ENCODE measurements at places on chromosomes 1 and 21.
A peak's percentile ranks its signal among the peaks of the same experiment; 100 is the strongest.

GRCh38 chr1:170241266-170241851, 95.6 kb downstream of the NTMT2 start:
- peak; percentile 20 for DNase-seq

- DNase-seq, result no peak
These were observed 2.4 kb downstream of the VPS13D start for GRCh38 chr1:12232221-12232620.

- peak; percentile 60 for DNase-seq
These were observed 140.1 kb upstream of the FMN2 start for GRCh38 chr1:239951511-239952140.

DNA sequence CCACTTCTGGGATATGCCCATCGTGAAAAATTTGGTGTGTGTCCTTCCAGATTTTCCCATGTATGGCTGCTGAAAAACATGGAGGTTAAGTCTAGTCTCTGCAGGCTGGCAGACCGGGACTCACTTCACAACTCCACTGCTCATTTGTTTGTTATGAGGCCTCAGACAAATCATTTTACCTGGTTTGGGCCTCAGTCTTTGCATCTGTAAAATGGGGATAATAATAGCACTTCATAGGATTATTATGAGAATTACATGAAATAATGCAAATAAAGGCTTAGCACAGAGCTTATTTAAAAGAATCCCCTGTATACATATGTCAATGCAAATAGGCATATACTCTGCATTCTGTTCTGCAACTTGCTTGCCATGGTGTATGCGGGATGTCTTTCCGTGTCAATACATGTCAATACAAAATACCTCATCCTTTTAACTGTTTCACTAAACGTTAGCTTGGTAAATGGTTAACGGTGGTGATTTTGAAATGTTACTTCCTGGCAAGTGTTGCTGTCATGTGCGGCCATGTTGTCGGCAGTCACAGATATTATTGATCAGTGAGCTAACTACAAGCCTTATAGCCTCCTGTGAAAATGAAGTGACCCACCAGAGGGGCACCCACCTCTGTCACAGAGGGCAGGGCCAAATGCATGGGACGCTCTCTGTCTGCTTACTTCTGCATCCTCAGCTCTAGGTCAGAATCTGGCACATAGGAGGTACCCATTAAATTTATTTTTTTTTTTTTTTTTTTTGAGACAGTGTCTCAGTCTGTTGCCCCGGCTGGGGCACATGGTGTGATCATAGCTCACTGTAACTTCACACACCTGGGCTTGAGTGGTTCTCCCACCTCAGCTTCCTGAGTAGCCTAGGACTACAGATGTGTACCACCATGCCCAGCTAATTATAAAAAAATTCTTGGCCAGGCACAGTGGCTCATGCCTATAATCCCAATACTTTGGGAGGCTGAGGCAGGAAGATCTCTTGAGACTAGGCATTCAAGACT, 4.3 kb downstream of the LCK start:
- no peak for DNase-seq

DNA sequence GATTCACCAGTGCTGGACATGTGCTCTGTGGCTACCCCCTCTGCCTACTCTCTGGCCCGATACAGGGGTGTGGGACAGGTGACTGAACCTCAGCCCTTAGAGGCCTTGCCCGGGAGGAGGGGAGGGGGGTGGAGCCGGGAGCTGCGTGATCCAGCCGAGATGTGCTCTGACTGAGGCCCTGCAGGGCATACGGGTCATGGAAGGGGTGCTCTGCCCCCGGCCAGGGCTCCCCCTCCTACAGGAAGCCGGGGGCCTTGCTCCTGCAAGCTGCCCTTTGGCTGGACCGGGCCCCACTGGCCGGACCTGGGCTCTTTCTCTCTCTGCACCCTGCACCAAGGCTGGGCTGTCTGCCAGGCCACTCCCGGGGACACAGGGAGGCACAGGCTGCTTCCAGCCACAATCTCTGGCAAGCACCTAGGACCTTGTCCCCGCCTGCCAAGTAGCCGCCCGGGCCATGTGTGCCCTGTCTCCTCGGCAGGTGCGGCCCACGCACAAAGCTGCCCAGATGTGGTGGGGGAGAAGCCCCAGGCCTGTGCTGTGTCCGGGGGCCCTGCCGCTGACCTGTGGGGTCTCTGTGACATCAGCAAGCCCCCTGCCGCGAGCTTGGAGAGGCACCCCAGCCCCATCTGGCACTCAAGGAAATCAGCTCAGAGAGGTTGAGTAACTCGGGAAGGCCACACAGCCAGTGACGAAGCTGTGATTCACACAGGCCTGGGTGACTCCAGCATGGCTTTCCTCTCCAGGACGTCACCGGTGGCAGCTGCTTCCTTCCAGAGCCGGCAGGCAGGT, 1.5 kb downstream of the SCNN1D start:
- DNase-seq, result peak; percentile 72

GRCh38 chr1:25875154-25875855, at the start of gene PAQR7:
Gene PAQR7, minus strand, starts transcription at chr1:25875708. Its CDS starts 11,869 bp downstream, at chr1:25863839.
- peak; percentile 81 for DNase-seq

DNA sequence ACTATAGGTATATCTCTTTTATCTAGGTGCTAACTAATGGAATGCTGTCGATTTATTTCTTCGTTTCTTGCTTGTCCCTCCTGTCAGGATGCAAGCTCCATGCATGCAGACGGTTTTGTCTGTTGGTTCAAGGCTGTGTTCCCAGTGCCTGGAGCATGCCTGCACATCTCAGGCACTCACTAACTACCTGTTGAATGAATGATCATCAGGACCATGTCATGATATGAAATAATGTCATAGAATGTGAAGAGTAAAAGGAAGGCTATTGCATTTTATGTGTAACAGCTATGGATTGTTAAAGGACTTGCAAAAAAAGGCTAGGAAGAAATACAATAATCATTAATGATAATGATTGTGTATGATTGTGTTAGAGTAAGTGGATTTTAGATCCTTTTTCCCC, 4.2 kb downstream of the GPR25 start:
- DNase-seq, result no peak

- peak; percentile 69 for DNase-seq
These were observed 28.2 kb upstream of the SLC30A1 start for GRCh38 chr1:211606914-211607753.

DNA sequence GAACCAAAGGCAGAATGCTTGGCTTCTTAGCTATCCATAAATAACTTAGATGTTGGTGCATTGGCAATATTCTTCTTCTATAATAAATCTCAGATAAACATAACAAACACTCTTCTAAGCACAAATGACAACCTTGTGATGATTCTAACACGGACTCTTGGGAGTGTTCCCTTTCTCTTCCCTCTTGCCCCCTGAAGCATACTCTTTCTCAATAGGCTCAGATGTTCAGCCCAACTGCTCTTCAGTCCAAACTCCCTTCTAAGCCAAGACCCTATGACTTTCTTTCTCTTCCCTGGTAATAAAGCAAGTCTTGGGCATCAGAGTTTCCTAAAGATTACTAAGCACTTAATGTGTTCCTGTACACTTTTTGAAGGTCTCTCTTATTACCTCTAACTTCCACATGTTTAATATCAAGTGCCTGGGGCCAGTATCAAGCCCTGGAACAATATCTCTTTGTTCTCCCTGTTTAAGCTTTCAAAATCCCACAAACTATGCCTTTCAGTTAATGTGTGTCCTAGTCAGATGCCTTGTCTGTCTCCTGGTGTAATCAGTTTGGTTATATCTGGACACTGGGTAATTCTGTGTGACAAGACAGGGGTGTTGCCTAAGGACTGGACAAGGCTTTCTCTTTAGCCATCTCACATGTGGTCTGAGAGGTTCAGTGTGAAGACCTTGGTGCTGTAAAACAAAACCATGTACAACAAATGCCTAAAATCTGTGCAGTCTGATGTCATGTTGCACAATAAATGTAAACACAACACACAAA, 92.9 kb upstream of the IVNS1ABP start:
- DNase-seq, result peak; percentile 63

DNA sequence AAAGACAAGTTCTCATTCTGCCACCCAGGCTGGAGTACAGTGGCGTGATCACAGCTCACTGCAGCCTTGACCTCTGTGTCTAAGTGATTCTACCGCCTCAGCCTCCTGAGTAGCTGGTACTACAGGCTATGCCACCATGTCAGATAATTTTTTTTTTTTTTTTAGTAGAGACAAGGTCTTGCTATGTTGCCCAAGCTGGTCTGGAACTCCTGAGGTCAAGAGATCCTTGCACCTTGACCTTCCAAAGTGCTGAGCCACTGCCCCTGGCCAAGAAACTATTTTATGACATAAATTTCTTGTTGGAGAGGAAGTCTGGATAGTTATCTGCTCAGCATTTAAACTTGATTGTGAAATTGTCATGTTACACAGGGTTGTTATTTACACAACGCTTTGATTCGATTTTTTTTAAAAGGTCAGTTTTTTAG, 2.1 kb downstream of the SCCPDH start:
- no peak for DNase-seq

DNA sequence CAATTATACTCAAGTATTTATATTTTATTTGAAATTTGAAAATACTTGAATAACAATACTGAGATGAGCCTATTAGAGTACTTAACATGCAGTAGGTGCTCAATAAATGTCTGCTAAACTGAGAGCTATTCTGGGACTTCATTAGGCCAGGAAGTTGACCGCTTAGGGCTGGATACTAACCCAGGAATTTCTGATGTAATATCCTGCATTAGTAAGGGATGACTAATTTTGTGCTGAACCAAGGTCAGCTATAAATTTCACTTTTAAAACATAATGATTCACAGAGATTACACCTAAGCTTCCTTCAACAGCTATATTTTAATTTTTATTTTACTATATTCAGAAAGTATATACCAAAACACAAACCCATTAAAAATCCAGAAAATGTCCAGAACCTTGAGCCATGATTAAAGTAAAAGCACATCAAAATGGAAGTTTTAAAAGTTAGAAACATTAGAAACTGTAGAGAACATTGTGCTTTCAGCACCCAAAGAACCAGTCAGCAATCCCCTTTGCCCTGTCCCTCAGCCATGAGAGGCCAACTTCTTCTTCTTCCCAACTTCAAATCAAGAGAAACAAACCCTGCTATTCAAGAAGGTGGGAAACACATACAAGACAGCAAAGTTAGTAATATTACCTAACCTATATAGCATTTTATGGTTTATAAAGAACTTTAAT, 35.4 kb downstream of the WNT2B start:
- DNase-seq, result peak; percentile 92

- DNase-seq, result no peak
These were observed 229.6 kb upstream of the AJAP1 start for GRCh38 chr1:4424766-4425165.

DNA sequence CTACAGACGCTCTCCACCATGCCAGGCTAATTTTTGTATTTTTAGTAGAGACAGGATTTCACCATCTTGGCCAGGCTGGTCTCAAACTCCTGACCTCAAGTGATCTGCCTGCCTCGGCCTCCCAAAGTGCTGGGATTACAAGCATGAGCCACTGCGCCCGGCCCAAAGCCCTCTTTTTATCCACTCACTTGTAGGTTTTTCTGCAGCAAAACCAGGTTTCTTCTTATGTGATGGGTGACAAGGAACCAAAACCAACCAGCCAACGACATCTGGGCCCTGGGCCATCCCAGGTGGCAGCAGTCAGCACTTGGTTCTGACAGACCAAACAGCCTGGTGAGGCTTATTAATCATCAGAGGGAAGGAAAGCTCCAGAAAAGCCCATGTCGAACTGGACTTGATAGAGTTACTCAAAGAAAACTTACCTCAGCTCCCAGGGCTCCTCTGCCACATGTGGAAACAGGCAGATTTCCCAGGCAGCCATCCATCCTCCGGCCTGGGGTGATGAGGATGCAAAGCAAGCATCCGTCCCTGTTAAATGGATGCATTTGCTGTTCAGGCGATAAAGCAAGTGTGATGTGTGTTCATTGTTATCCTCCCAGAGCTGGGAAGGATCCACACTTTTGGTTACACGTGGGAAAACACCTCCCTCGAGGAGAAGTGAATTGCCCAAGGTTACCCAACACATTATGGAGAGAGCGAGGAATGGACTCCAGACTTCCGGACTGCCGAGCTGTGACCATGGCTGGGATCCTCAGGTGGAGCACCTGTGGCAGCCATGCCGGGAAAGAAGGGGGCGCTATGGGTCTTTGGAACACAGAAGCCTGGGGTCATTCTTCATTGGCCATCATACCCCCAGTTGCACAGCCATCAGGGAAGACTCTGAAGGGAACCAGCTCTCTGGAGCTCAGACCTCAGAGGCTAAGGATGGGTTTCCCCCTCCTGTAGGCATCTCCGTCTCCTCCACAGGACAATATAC, 118.8 kb downstream of the HUNK start:
- no peak for DNase-seq

GRCh38 chr1:182339684-182340083, 51.9 kb downstream of the GLUL start:
- no peak for DNase-seq

GRCh38 chr21:31022306-31022705, 16.0 kb downstream of the KRTAP19-8 start:
- no peak for DNase-seq

DNA sequence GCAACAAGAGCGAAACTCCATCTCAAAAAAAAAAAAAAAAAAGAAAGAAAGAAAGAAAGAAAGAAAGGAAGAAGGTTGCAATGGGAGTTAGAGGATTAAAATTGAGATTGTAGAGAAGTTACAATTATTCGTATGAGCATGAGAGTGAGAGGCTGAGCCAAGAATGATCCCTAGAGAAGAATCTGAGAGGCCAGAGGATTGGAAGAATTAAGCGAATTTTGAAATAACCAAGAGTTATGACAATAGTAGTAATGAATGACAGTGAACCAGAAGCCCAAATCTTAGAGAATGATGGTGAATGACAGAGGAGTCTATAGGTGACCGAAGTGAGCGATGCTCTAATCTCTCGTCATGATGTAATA, 369 bp upstream of the ZYG11B start:
- no peak for DNase-seq

- peak; percentile 85 for DNase-seq
These were observed 63.9 kb downstream of the CAPN2 start for GRCh38 chr1:223776075-223776814.

GRCh38 chr1:85611425-85611824, 30.9 kb downstream of the CCN1 start:
- DNase-seq, result peak; percentile 83

DNA sequence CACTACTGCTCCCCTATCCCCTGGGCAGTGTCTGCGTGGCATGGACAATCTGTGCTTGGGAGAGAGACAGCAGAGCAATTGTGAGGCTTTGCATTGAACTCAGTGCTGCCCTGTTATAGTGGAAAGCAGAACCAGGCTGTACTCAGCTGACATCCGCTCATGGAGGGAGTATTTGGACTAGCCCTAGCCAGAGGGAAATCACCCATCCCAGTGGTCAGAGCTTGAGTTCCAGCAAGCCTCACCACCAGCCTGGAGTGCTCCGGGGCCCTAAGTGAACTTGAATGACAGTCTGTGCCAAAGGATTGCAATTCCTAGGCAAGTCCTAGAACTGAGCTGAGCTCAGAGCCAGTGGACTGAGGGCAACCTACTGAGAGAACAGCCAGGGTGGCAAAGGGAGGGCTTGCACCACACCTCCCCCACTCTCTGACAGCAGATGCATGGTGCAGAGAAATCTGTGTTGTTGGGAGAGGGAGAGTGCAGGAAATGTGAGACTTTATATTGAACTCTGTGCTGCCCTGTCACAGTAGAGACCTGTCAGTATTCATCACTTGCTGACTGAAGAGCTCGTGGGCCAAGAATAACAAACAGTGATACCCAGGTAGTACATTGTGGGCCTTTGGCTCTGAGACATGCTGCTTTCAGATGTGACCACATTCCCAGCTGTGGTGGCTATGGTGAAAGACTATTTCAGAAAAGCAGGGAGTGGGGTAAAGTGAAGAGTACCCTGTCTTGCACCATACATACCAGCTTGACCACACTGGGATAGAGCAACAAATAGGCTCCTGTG, 107.7 kb upstream of the SLC5A9 start:
- no peak for DNase-seq

- no peak for DNase-seq
These were observed 48.6 kb downstream of the MIGA1 start for GRCh38 chr1:77828098-77828497.

- DNase-seq, result no peak
These were observed 838.9 kb downstream of the USP25 start for GRCh38 chr21:16568661-16569060.

Measured in mesenchymal stem cell (in vitro differentiated cells and primary cell).